ENCODE measurements at places on chromosomes 2 and 18. TPM values are rescaled to one million over a fixed set of nuclear protein-coding genes. Genes with fewer than 3 reads are reported as not detected.

DNA sequence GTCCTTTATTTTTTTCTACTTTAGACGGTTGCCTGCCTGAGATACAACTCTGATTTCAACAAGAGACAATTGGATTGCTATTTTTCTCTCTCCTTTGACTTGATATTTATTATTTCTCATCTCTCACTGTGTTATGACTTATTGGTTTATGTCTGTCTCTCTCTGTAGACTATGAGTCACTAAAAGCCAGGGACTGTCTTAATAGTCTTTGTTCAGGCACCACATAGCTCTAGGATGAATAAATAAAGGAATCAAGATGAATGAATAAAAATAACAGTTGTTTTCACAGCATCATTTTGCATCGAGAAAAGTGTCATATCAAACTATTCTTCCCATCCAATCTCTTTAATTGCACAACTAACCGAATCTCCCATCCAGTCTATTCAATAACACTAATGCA lies 31.4 kb upstream of the CD28 start:
- H3K4me3 ChIP-seq: no peak overlapping the region
- H3K27ac ChIP-seq: no peak overlapping the region
- no peaks in the 10 kb centered on the region for H3K27me3 ChIP-seq
- no peaks in the 10 kb centered on the region for H3K4me1 ChIP-seq

- no peak for DNase-seq
- H3K27ac ChIP-seq: no peak overlapping the region
- no peaks in the 10 kb centered on the region for H3K36me3 ChIP-seq
- no peaks in the 10 kb centered on the region for H3K4me1 ChIP-seq
- no peaks in the 10 kb centered on the region for H3K27me3 ChIP-seq
Observed at GRCh38 chr2:191912764-191913163, 65.9 kb upstream of the CAVIN2 start.

- H3K4me3 ChIP-seq: no peak overlapping the region
- DNase-seq: no peak
- no peaks in the 10 kb centered on the region for H3K36me3 ChIP-seq
- H3K27ac ChIP-seq: no peak overlapping the region
- H3K27me3 ChIP-seq: no peaks in the 10 kb centered on the region
Observed at GRCh38 chr2:84271977-84272376, 187.1 kb downstream of the SUCLG1 start.

- H3K4me3 ChIP-seq: no peak overlapping the region
- H3K27me3 ChIP-seq: no peaks in the 10 kb centered on the region
- H3K4me1 ChIP-seq: no peaks in the 10 kb centered on the region
- no peak for DNase-seq
- H3K36me3 ChIP-seq: no peaks in the 10 kb centered on the region
Observed at GRCh38 chr2:129915303-129915840, 64.1 kb upstream of the RAB6C start.

DNA sequence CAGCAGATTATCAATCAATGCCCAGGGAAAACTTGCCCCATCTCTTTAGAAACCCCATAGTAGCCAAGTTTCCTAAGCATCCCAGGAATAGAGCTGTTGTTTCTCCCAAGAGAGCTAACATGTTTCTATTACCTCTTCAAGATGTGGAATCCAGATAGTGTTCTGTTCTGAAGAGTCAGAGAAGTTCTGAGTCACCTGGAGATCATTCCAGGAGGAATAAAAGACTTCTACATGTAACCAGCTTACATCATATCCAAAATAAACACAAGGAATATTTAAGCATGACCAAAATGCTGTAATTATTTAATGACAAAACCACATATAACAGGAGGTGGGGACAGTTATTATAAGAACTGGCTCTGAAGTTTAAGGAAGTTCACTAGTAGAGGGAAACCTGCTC lies 51.0 kb upstream of the GORASP2 start:
- no peak overlapping the region for H3K27ac ChIP-seq
- no peaks in the 10 kb centered on the region for H3K36me3 ChIP-seq
- no peak overlapping the region for H3K4me3 ChIP-seq
- DNase-seq: no peak

GRCh38 chr2:120237491-120237902 lies 14.3 kb upstream of the TMEM185B start:
- H3K27ac ChIP-seq: no peak overlapping the region
- H3K27me3 ChIP-seq: no peaks in the 10 kb centered on the region
- no peaks in the 10 kb centered on the region for H3K4me1 ChIP-seq
- H3K36me3 ChIP-seq: no peaks in the 10 kb centered on the region

- H3K27ac ChIP-seq: no peak overlapping the region
- H3K27me3 ChIP-seq: no peaks in the 10 kb centered on the region
- no peaks in the 10 kb centered on the region for H3K4me1 ChIP-seq
- no peak overlapping the region for H3K4me3 ChIP-seq
Observed at GRCh38 chr2:124001696-124002430, 23.2 kb upstream of the CNTNAP5 start.

DNA sequence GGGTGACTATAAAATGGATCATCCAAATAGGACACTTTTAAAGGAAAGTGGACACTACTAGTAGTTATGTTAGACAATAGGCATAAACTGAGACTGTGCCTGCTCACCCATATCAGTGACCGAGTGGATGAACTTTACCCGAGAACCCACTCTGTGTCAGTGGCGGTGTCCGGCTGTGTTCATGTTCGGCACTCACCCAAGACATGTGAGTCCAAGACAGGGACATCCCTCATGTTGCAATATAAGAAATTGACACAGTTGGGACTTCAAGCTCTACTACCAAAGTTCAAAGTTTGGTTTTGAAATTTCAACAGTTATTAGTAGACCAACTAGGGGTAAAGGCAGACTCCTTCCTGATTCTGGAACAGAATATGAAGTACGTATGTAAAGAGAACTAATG lies 326.3 kb upstream of the TNP1 start:
- no peaks in the 10 kb centered on the region for H3K27me3 ChIP-seq
- DNase-seq: no peak
- no peak overlapping the region for H3K27ac ChIP-seq
- H3K36me3 ChIP-seq: no peaks in the 10 kb centered on the region
- no peak overlapping the region for H3K4me3 ChIP-seq

DNA sequence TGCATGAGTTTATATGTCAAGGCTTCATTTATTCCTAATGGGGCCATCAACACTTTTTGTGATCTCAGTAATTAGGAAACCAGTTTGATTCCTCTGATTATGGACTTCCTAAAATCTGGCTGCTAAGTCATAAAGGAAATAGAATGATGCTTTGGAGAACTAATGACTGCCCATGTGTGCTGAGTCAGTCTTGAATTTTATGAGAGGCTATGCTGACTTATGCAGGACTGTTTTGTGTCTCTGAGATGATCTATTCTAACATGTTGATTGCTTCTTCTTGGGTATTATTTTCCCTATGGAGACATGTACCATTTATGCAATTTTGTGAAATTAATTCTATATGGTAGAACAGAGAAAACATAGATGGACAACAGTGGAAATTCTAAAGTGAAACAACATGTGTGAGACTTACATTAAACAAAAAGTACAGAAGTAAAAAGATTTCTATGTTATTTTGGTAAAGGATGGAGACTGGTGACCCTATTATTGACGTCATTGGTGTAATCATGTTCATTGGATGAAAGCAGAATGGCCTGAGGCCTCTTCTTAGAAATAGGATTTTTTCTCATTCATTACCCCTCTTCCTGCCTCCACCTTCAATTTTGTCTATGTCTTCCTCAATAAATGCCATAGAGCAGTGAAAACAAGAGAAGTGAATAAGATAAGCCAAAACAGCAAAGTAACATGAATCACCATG lies 1658.2 kb upstream of the PIK3C3 start:
- no peak for DNase-seq
- no peaks in the 10 kb centered on the region for H3K36me3 ChIP-seq
- no peak overlapping the region for H3K27ac ChIP-seq
- H3K4me3 ChIP-seq: no peak overlapping the region

- DNase-seq: no peak
- no peaks in the 10 kb centered on the region for H3K27me3 ChIP-seq
- H3K4me1 ChIP-seq: no peaks in the 10 kb centered on the region
- peaks cover 7% of the 10 kb centered on the region for H3K36me3 ChIP-seq
- H3K4me3 ChIP-seq: no peak overlapping the region
Observed at GRCh38 chr2:200446612-200447011, 63.3 kb downstream of the KCTD18 start.

- no peaks in the 10 kb centered on the region for H3K36me3 ChIP-seq
- peaks cover 16% of the 10 kb centered on the region for H3K4me1 ChIP-seq
- no peaks in the 10 kb centered on the region for H3K27me3 ChIP-seq
- H3K27ac ChIP-seq: peak overlapping the region; percentile 94
- no peak overlapping the region for H3K4me3 ChIP-seq
Observed at GRCh38 chr18:47931718-47932103, 1.3 kb upstream of the SMAD2 start.

GRCh38 chr2:118584877-118585276 lies 262.6 kb downstream of the EN1 start:
- no peak for DNase-seq
- no peak overlapping the region for H3K27ac ChIP-seq
- H3K4me1 ChIP-seq: no peaks in the 10 kb centered on the region
- H3K36me3 ChIP-seq: no peaks in the 10 kb centered on the region
- H3K4me3 ChIP-seq: no peak overlapping the region

DNA sequence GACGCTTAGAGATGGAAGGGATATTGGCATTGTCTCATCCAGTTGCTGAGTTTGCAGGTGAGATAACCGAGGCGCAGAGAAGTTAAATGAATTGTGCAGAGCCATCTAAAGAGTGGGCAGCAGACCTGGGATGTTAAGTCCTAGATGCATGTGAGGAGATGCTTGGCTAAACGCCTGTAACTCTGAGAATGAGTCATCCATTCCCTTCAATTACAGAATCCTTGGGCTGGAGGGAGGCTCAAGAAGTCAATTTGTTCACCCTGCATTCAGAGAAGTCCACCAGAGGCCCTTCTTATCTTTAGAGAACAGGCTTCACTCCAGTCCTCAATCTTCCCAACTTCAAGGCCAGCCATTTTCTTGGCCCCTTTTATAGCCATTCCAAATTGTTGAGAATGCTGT lies 1.6 kb downstream of the EHD3 start:
- peaks cover 9% of the 10 kb centered on the region for H3K27me3 ChIP-seq
- H3K4me3 ChIP-seq: no peak overlapping the region
- no peaks in the 10 kb centered on the region for H3K36me3 ChIP-seq
- H3K27ac ChIP-seq: no peak overlapping the region

DNA sequence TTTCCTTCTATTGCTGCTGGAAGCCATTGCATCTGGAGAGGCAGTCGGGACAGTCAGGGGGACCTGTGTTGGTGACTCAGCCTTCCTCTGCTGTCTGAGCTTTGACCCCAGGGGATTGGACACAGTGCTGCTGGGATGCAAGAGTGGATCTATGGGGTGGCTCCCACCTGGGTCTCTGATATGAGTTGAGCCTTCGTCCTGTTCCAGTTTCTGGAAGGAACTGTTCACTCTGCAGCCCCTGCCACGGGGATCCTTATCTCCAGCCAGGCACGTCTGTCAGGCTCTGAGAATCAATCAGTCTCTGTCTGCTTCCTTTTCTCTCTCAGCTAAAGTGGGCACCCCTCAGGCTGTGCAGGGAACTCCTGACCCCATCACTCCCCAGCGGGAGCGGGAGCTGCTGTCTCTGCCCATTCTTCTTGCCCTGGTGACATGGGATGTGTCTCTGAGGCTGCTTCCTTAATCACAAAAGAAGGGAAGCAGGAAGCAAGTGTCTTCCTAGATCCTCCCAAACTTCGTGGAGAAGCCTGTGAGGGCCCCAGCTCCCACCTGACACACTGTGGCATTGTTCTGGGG lies 51.7 kb downstream of the ARHGAP28 start:
- H3K27ac ChIP-seq: no peak overlapping the region
- DNase-seq: no peak
- H3K4me3 ChIP-seq: no peak overlapping the region
- H3K4me1 ChIP-seq: no peaks in the 10 kb centered on the region

DNA sequence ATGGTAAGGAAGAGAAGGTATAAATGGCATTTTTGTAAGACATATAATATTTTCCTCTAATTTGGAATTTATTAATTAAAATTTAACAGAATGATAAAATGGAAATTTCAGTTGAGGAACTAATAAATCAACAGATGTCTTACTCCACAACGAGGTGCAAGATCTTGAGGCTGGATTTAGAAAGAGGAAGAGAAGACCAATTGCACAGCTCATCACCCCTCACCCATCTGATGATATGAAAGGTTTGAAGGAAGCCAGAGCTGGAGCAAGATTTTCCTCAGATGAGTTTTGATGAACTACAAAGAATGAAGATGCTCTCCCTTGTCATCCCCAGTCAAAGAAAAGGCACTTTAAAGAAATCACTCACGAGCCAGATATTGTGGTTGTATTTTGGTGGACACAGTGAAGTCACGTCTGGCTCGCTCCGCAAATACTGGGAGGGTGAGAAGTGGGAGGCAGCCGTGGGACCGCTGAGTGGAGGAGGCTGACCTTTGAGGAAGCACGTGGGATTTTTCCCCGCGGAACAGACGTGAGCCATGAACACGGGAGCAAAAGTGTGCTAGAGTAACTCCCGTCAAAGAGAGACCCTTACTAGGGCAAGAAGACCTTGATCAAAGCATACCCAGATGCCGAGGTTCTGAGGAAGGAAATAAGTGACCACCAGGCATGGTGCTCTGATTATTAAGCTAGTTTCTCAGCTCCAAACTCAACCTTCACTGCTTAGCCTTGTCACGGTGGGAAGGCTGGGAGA lies 511.4 kb downstream of the RNF144A start:
- no peaks in the 10 kb centered on the region for H3K27me3 ChIP-seq
- H3K27ac ChIP-seq: no peak overlapping the region
- DNase-seq: no peak
- H3K4me3 ChIP-seq: no peak overlapping the region
- no peaks in the 10 kb centered on the region for H3K36me3 ChIP-seq
- peaks cover 2% of the 10 kb centered on the region for H3K4me1 ChIP-seq

The ACAA2 gene
- total RNA-seq: 674 TPM

The IL36RN gene
- not detected for total RNA-seq

The RSAD2 gene
- total RNA-seq: 1.7 TPM

The G6PC2 gene
- total RNA-seq: not detected

The CD207 gene
- not detected for total RNA-seq

The HMSD gene
- not detected for total RNA-seq

Measured in liver (tissue), 10 donors.